ENCODE measurements at places on chromosomes 7 and 10.

DNA sequence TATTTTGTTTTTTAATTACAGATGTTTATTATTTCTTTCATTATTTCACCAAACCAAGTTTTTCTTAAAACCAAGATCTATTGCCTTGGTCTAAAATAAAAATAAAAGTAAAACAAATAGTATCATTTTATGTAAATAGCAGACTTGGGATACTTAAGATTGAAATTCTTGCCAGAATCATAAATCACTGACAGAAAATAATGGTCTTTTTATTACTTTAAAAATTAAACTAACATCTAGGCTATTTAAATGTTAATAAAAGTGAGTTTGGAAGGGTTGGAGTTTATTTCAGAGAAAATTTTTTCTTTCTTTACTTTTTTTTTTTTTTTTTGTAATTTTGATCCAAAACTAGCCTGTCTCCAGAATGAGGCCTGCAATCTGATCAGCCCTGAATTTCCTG is 568.0 kb upstream of the IGFBP3 start:
- no peak for DNase-seq

- DNase-seq: no peak
These were observed 5.3 kb downstream of the CTBP2 start for GRCh38 chr10:125155101-125155500.

DNA sequence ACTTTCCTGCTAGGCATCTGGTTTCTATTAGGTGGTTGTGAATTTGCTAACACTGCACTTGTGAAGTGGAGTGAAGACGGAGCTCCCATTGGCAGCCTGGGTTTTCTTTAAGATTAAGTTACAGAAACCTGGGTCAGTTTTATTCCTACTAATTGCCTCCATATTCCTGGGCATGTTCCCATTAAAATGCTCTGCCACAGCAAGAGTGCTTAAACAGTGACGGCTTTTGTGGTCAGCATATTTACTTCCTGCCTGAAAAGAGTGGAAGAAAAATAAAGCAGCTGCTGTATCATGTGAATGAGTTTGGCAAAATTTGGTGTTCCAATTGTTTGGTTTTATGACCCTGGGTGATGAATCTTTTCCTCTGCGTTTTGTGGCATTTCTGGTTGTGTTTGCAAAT is 96.9 kb upstream of the PLXDC2 start:
- no peak for DNase-seq

- no peak for DNase-seq
These were observed 171.3 kb upstream of the HPS1 start for GRCh38 chr10:98617906-98618520.

GRCh38 chr10:122435212-122435827 is 19.1 kb upstream of the ARMS2 start:
- DNase-seq: no peak

DNA sequence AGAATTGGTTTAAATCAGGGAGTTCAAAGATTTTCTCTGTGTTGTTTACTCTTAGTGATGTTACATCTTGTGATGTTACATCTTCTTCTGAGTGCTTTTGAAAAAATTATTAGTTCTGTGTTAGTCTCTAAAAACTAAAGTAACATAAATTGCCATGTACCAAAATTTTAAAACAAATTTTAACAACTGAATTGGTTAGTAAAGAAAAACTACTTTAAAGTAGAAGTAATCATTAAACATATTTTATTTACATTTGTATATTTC is 5.2 kb upstream of the IGF2BP3 start:
- no peak for DNase-seq

DNA sequence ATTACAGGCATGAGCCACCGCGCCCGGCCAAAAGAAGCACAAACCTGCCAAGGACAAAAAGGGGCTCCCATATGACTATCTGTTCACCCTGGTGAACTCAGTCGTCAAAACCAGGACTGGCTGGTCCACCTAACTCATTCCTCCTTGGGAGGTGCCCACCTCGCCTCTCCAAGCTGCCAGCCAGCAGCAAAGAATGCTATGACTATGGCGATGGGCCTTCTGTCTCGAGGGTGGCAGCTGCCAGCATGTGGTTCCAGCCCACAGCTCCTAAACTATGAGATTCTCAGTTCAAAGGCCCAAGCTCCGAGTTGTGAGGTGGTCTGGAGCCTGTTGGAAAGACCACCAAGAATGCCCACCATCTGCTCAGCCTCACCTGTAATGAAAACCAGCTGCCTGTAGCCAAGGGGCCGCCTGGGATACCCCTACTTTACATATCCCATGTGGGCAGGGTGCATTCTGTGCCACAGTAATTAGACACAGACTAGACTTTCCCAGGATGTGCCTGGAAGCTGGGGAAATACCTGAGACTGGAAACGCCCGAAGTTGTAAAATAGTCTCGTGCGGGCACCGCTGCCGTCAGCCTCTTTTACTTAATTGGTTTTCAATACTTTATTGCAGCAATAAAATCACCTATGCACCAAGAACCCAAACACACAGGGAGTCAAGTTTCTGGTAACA is 71.1 kb downstream of the ZRANB1 start:
- DNase-seq: no peak

GRCh38 chr7:133207687-133208086 is 45.2 kb upstream of the EXOC4 start:
- no peak for DNase-seq

DNA sequence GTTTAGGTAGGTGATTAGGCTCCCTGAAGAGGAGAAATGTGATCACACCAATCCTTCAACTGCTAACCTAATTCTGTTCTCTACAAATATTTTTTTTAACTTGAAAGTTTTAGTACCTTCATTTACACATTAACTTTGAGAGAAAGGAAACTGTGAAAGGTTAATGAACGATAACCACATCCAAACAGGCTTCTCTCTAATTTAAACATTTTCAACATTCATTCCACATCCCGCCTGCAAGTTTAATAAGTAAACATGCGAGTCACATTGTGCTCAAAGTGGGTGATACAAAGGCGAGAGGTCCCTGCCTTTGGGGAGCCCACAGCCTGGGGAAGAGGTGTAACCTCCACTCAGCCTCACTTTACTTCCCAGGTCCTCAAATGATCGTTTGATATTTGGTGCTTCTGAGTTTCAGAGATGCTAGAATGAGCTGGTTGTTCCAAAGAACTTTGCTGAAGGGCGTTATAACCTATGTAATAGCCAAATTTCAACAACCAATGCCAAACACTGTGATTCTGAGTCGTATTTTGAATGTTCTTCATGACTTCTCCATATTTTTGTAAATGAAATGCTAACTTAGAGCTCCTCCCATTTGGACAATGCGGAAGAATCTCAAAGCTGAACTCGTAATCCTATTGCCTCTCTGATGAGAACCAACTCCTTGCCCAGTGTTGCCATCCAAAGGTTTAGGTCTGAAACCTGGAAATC is 47.5 kb downstream of the DENND2A start:
- no peak for DNase-seq

DNA sequence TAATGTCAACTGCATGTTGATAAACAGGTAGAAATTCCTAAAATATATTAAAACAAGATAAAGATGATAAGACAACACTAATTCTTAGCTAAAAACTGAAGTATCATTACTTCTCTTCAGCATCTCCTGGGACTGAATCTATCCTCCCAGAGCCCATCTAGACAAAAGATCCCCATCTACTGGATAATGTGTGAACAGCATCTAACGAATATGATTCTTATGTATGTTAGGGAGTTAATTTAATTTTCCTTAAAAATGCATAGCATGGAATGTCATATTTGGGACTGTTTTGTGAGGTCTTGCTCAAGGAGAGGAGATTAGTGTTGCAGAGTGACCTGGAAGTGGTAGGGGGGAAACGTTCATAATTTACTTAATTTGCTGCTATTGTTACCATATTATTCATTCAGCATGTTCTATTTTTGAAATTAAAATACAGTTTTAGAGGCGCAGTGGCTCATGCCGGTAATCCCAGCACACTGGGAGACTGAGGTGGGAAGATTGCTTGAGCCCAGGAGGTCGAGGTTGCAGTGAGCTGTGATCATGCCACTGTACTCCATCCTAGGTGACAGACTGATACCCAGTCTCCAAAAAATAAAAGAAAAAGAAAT is 305.1 kb upstream of the CSTF2T start:
- DNase-seq: no peak

- DNase-seq: no peak
These were observed 16.1 kb downstream of the DRGX start for GRCh38 chr10:49379596-49380410.

DNA sequence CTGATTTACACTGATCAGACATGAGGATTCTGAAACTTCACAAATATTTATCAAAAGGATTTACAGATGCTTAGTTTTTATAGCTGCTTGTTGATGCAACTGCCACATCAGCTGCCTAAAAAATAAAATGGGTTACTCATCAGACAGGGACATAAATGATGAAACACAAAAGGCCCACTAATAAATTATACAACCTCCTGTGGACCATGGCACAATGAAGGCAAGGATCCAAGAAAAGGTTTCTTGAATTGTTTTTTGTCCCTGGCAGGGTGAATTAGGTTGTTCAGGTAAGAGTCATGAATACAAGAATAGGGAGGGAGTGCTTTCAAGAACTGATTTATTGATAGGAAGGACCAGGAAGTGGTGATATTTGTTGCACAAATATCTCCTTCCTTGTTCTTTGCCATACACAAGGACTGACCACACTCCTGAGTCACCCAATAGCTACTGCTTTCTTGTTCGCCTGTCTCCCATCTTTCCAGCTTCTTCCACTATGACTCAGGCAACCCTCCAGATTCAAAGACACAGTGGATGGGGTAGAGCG is 234.5 kb downstream of the AHR start:
- no peak for DNase-seq

GRCh38 chr10:98223874-98224273 is 44.1 kb downstream of the LOXL4 start:
- DNase-seq: no peak
